ENCODE measurements at places on chromosomes 6 and 20.

DNA sequence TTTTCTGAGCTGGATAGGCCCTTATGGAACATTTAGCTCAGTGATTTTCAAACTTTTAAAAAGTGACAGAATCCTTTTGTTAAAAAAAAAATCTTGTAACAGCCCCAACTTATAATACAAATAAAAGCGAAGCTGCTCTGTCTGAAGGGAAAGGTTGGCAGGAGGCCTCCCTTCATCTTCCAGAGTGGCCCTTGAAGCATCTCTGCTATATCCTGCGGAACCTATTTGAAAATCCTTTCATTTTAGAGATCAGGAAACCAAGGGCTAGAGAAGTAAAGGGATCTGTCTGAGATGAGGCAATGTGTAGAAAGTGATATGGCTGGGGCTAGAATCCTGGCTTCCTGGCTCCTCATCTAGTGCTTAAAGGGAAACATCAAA is 107.8 kb downstream of the UBE3D start:
- DNase-seq: no peak

- DNase-seq: peak; percentile 20
These were observed 362.6 kb downstream of the EPM2A start for GRCh38 chr6:145372671-145373151.

DNA sequence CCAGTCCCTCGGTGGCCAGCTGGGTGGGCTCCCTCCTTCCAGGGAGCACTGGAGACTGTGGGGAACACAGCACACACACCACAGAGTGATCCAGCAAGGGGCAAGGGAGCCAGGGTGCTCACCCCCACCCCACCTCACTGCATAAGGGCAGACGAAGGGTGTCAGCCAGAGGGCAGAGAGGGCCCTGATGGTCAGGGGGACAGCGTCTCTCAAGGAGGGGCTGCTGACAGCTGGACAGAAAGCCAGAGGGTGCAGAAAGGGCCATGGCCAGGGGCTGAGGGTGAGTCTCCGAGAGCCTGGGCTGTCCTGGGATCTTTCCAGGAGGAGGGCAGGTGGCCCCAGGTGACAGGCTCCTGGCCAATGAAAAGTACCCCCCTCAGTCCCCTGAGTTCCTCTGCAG is 73.4 kb upstream of the PMEPA1 start:
- no peak for DNase-seq

DNA sequence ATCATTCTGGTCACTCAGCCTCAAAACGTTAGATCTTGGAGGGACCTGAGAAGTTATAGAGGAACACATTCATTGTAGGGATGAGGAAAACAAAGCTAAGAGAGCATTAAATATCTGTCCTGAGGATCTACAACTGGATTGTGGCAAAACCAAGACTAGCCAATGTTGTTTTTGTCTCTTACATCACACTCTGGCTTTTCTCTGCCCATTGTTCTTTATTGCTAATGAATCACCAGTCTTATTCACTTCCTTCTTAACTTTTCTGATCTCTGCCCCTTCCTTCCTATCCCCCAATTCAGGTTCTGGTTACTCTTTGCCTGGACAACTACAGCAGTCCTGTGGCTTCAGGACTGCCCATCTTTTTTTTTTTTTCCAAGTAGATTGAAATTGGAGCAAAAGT is 57.0 kb upstream of the PREP start:
- peak; percentile 76 for DNase-seq

- DNase-seq: no peak
These were observed 1.3 kb downstream of the C6orf141 start for GRCh38 chr6:49551866-49552129.

DNA sequence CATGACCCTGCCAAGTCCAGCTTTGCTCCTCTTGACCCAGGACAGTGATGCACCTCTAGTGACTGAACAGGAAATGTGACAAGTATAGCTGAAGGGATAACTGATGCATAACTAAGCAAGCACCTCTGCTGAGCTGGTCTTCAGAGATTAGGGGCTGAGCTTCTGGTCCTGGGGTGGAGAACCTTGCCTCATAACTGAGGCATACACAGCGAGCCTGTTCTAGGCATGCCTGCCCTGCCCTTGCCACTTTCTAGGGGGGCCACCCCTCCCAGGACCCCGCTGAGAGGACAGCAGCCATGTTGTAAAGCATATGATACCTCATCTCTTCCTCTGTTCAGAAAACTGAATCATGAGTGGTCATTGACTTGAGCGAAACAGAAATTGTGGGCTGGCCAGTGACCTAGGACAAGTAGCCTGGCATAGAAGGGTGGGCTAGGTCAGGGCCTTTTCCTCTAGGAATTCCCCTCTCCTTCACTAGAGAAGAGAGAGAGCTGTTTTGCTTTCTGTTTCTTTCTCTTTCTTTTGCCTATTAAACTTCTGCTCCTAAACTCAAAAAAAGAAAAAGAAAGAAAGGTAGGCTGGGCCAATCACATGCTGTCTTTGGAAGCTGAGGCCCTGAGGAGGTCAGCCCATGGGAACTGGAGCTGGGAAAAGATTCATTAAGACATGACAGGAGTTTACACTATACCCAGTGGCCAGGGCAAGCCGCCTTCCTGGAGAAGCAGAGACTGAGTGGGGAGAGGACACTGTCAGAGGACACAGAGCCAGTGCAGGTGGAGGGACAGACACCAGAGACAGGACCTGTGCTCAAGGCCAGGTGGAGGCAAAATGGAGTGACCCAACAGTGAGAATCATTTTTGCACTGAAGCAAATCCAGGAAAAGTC is 23.1 kb downstream of the ALDH5A1 start:
- peak; percentile 54 for DNase-seq

- DNase-seq: peak; percentile 55
These were observed 35.0 kb downstream of the LRRC1 start for GRCh38 chr6:53829698-53830221.

- DNase-seq: peak; percentile 88
These were observed 1.8 kb downstream of the EPB41L2 start for GRCh38 chr6:131061041-131061750.

DNA sequence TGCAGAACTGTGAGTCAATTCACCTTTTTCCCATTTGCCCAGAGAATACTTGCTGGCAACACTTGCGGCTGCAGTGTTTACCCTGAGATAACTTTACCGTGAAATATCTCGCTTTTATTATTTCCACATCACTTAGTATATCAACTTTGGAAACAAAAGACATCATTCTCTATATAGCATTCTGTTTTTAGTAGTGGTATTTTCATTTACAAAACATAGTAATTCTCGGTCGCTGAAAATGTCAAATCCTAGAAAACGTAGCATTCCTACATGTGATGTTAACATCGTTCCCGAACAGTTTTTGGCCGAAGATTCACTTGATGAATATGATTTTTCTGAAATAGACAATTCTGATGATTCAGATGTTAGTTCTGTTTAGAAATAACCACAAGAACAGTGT is 52.0 kb downstream of the NHLRC1 start:
- no peak for DNase-seq

- DNase-seq: no peak
These were observed 148.6 kb upstream of the MAN1A1 start for GRCh38 chr6:119497988-119498727.

DNA sequence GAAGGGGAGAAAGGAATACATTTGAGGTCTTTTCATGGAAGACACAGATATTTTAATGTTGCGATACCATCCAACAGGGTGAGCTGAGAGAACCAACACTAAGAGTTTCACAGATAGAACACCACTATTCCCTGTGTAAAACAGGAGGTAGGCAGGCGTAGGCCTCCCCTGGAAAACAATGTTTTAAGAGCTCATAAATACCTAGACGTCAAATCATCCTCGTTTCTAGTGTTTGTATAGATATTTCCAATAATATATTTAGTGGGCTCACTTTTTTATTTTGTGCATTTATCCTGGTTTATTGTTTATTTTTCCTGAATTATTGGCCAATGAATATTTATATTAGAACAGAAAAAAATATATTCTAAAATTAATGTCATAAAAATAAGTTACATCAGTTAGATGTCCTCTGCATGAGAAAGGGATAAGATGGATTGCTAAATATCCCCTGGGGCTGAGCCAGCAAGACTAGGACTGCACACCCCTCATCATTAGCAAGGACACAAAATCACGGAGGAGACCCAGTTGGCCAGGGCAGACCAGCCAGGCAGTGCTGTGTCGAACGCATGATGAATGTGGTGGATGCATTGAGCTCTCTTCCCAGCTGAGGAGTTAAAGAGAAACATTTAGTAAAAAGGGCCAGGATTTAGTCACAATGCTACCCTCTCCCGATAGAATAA is 380.5 kb downstream of the C6orf118 start:
- no peak for DNase-seq

- no peak for DNase-seq
These were observed 7.9 kb downstream of the ZMYND8 start for GRCh38 chr20:47348539-47349142.

DNA sequence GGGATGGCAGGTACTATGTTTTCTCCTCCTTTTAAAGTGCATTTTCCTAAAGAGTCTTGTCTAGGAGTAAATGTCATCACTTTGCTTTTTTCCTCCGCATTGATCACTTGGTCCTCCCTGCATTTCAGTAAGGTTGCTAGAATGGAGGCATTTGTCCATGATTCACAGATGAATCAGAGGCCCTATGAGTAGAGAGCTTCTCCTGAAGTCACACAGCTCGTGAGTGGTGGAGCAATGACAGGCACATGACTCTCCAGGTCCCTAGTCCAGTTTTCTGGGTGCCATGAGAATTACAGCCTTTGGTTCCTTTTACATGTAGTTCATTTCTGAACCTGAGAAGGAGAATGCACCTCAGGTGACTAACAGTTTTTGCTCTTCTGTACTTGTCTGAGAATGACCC is 50.5 kb downstream of the HLA-A start:
- peak; percentile 84 for DNase-seq

- DNase-seq: no peak
These were observed 25.5 kb downstream of the CNKSR3 start for GRCh38 chr6:154484942-154485341.

DNA sequence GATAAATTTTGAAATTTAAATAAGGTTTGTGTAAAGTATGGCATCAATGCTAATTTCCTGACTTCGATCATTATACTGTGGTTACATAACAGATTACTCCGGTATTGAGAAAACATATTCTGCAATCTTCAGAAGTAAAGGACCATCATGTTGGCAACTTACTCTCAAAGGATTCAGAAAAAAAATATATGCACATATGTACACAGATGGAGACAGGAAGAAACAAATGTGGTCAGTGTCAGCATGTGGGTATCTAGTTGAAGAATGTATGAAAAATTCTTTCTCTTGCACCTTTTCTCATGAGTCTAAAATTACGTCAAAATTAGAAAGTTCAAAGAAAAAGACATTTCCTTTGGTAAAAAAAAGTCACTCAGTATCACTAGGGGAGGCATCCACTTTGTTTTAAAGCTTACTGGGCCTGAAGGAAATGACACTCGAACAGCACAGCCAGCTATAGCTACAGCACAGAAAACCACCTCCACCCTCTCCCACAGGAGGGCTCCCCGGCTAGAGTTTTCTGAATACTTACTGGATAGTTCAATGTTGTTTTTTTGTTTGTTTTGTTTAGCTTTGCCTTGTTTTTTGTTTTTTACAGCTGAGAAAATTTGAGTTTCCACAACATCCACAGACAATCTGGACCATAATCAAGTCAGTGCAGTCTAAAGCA is 317.2 kb upstream of the AGPAT4 start:
- DNase-seq: no peak

GRCh38 chr6:75285283-75285639 is 669 bp upstream of the TMEM30A start:
- DNase-seq: peak; percentile 45

DNA sequence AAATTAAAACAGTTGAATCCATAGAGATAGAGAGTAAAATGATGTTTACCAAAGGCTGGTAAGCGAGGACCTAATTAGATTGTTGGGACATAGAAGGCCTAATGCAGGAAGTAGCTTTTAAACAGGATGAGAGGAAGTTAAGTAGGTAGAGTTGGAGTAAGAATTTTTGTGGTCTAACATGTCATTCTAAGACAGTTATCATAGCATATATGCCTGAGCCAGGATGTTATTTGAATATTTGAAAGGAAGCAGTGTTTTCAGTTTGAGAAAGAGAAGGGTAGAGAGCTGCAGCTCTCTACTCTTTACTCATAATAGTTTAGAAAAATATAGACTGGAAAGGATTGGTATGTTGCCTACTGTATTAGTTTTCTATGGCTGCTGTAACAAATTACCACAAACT is 121.6 kb downstream of the MEI4 start:
- no peak for DNase-seq

All from kidney tubule cell (primary cell).